Liver (tissue), 10 donors: ENCODE measurements at places on chromosomes 5 and 9. TPM values are rescaled to one million over a fixed set of nuclear protein-coding genes. Genes with fewer than 3 reads are reported as not detected.
A peak's percentile ranks its signal among the peaks of the same experiment; 100 is the strongest.

The RICTOR gene
- total RNA-seq: 21.0 TPM

The GFI1B gene
- total RNA-seq: not detected

The FGF1 gene
- 0.05 TPM for total RNA-seq

The KCNV2 gene
- not detected for total RNA-seq

The ANKRD55 gene
- total RNA-seq: 1.0 TPM

GRCh38 chr5:100609594-100609993, 74.4 kb downstream of the FAM174A start:
- no peak for DNase-seq

GRCh38 chr5:124203303-124203702, 543.1 kb downstream of the ZNF608 start:
- no peak for DNase-seq

DNA sequence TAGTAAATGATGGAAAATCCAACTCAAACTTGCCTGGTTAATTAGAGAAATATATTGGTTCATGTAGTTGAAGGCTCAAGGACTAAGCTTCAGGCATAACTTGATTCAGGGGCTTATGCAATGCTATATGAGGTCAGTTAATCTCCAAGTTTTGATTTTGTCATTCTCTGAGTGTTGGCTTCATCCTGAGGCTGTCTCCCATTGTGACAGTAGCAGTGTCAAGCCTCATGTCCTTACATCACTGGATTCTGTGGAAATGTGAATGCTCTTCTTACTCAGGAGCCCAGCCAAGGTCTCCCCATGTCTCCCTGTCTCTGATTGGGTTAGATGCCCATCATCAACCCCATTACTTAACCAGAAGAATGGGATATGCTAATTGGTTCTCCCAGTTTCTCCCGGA, 44.4 kb upstream of the SNX2 start:
- DNase-seq: no peak

GRCh38 chr5:59554501-59554900, 339.0 kb downstream of the PDE4D start:
- DNase-seq: no peak

DNA sequence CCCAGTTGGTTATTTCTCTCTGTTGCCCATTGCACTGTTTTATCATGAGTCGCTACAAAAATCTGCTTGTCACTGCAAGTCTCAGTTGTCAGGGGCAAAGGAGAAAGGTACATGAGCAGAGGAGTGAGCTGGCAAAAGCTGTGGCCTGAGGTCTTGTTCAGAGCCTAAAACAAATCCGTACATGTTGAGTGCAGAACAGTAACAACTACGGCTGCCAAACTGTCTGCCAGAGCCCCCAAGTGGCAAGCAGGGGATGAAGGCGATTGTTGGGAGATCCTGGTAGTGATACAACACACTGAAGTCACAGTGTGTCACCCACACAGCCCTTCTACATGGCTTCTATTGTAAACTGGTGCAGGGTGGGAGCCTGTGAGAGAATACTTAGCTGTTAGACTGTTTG, 50.9 kb downstream of the BRINP1 start:
- DNase-seq: no peak

DNA sequence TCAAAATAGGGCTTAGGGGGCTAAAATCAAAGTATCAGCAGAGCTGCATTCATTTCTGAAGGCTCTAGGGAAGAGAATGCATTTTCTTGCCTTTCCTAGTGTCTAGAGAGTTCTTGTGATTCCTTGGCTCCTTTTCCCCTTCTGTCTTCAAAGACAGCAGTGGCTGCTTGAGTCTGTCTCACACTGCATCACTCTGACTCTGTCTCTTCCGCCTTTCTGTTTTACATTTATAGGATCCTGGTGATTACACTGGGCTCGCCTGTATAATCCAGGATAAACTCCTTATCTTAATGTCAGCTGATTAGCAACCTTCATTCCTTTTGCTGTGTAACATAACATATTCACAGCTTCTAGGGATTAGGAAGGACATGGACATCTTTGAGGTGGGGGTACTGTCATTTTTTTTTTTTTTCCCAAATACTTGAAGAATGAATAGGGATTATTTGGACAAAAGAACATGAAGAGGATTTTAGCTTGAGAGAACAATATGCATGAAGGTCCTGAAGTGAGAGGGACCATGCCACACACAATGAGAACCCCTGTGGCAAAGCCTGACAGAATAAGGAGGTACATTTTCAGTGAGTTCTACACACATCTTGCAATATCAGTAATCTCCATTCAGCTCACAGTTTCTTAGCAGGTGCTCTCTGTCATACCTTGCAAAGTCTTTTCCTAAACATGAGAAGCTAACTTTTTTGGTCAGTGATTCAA, 267.6 kb downstream of the FAM170A start:
- DNase-seq: no peak

GRCh38 chr9:137977571-137978261, 100.1 kb downstream of the CACNA1B start:
- DNase-seq: no peak

DNA sequence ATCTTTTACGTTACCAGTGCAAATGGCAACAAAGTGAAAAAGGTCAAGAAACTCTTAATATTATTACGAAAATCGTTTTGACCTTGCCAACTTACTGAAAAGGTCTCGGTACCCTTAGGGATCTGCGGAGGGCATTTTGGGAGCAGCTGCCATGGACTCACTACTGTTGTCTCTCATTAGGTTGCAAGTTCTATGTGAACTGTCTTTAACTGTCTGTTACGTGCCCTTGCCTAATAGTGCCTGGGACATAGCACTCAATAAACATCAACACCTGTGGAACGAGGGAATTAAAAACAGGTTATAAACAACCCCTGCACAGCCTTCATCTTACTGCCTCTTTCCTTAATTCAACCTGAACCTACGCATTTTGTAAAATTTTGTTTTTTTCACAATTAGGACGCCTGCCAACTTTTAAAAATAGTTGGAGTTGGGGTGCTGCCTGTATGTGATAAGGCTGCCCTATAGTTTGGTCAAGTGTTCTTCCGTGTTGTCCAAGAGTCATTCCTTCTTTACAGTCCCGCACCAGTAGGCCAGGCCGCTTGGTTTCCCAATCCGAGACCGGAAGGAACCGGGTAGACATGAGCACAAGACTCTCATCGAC, 527 bp upstream of the SREK1 start:
- DNase-seq: no peak

DNA sequence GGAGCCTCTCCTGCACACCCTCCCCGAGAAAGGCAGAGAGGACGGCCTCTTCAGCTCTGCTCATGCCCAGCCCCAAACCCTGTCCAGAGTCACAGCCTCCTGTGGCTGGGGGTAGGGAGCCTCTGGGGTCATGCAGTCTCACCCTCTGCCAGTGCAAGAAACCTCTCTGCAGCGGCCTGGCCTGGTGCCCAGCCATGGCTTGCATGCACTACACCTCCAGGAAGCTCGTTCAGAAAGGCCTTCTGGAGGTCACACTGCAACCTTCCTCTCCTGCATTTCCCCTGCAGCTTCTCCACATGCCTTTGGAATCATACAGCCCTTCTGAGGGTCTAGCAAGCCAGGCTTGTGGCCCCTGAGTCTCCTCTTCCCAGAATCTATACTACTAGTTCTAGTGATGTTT, 17.9 kb downstream of the CSF1R start:
- DNase-seq: no peak

- DNase-seq: peak; percentile 41
These were observed 28.7 kb downstream of the GFRA3 start for GRCh38 chr5:138245717-138246116.

DNA sequence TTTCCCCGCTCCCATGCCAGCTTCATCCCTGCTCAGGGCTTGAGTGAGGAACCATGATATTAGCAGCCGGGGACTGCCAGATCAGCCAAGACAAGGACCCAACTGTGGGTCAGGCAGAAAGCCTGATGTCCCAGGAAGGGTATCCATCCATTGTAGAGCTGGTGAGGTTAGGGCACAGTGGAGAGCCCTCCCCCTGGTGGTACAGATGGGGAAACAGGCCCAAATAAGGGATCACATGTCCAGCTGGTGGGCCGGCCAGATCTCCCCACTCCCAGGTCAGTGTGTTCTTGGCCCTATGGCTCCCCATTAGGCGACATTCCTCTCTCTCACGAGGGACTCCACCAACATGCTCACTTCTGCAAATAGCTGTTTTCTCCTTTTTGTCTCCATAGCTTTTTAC, 9.0 kb downstream of the CDX1 start:
- DNase-seq: no peak

DNA sequence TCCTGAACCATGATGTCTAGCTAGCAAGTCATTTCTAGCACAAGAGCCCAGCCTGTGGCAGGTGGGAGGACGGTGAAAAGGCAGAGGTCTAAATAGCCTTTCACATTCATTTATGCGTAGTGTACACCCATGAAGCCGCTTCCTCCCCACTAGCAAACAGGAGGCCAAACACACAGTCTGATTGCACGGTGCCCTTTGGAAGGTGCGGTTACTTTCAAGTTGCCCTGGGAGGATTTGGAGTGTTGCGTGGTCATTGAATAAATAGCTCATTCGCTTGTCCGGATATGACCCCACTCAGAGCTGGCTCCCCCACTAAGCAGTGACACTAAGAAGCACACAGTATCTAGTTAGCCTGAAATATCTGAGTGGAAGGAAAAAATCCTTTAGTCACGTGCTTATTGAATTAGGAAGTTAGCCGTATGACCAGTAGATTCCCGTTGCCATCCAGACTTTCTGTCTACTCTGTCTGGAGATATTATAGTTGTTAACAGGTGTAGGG, 664 bp upstream of the ARSB start:
- peak; percentile 65 for DNase-seq

DNA sequence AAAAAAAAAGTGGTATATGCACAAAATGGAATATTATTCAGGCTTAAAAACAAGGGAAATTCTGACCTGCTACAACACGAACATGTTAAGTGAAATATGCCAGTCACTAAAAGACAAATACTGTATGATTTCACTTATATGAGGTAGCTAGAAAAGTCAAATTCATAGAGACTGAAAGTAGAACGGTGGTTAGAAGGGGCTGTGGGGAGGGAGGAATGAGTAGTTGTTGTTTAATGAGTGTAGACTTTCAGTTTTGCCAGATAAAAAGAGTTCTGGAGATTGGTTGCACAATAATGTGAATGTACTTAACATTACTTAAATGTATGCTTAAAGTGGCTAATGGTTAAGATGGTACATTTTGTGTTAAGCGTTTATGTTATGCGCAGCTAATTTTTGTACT, 79.5 kb upstream of the IL12B start:
- no peak for DNase-seq

DNA sequence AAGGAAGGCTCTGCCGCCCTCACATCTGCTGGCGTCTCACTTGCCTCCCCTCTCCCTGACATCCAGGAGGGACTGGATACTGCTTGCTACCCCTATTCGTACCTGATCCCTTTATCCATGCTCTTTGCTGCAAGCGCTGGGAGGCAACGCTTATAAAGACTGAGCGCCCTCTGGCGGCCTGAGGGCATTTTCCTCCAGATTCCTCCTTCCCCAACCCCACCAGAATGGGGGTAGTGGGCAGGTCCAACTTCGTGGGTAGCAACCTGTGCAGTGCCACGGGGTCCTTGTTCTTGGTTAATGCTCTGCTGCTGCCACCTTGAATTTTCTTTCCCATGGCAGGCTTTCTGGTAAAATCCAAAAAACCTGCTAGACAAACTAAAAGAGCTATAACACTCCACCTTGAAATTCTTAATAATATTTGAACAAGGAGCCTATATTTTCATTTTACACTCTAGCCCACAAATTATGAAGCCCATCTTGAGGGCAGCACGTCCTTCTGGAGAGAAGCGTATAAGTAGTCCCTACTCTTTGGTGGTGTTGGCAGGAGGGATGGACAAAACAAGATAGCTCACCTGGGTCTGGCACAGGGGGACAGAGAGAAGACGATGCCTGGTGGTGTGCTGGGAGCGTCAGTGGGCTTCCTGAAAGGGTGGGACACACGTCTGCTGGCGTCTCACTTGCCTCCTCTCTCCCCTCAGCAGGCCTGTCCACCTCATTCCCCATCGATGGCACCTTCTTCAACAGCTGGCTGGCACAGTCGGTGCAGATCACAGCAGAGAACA, 52.5 kb downstream of the JADE2 start:
- DNase-seq: peak; percentile 79

- no peak for DNase-seq
These were observed 238.9 kb upstream of the NR4A3 start for GRCh38 chr9:99582814-99583213.

GRCh38 chr9:127580879-127581475, 31.1 kb upstream of the STXBP1 start:
- DNase-seq: no peak

- DNase-seq: no peak
These were observed 49.5 kb upstream of the CD180 start for GRCh38 chr5:67246108-67246507.

DNA sequence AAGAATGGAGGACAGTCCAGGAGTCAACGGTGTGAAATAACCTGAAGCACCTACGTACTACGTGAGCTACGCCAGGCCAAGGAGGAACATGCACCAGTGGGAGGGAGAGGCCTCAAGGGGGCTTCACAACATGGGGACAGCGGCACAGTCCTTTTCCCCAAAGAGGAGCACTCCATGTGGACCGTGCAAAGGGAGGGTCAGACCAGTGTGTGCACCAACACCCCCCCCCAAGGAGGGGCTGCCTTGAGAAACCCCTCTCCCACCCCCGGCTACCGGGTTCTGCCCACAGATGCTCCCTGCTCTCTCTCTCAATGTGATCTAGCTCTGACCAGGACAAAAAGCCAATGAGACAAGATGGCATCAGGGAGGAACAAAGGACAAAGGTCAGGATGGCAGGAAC, 68.6 kb downstream of the PRRT1B start:
- DNase-seq: no peak

GRCh38 chr5:181261320-181262049, 542 bp upstream of the TRIM52 start:
- peak; percentile 83 for DNase-seq
